Stimulated activated CD4-positive, alpha-beta T cell treated with anti-CD3 and anti-CD28 coated beads, Interleukin-15, amount 100 ng/mL, for 1 hour (primary cell): ENCODE measurements at places on chromosomes 7 and 10.

- DNase-seq = no peak
Observed at GRCh38 chr10:86402283-86402941, 35.8 kb upstream of the GRID1 start.

GRCh38 chr7:25988640-25989039 is 163.4 kb upstream of the NFE2L3 start:
- DNase-seq = no peak

DNA sequence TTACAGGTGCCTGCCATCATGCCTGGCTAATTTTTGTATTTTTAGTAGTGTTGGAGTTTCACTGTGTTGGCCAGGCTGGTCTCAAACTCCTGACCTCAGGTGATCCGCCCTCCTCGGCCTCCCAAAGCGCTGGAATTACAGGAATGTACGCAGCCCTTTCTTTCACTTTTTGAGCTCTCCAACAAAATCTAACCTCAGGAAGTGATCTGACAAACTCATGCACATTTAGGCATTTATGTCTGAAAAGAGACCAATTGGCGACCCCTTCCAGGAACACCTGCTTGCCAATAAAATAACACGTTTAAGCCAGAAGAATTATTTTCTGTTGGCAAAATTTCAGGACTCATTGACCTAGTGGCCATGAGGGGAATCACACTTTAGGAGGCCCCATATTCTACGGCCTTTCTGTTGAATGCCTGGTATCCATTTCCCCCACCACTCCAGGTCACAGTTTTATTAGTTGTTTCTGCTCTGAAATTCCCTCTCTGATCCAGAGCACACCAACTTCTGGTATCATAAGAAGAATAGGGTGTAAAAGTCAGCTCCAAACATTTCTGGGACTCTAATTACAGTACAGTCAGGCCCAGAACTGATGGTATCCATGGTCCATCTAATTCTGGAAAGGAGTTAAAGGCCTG is 65.8 kb upstream of the FRMD4A start:
- no peak for DNase-seq

GRCh38 chr7:140526214-140526613 is 46.9 kb upstream of the MKRN1 start:
- no peak for DNase-seq

DNA sequence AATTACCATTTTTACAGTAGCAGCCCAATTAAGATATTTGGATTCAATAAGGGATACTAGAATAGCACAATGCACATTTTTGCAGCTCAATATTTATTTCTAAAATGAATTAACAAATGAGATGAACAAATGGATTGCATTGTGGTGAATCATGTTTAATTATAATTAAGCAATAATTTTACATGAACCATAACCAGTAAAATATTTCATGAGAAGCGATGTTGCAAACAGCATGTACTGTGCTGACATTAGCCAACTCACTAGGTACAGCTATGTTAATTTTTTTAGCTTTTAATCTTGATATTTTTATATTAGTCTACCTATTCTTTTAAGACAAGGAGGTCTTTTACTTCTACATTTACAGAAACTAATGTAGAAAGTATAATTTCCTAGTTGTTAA is 399.1 kb upstream of the AKR1E2 start:
- no peak for DNase-seq

DNA sequence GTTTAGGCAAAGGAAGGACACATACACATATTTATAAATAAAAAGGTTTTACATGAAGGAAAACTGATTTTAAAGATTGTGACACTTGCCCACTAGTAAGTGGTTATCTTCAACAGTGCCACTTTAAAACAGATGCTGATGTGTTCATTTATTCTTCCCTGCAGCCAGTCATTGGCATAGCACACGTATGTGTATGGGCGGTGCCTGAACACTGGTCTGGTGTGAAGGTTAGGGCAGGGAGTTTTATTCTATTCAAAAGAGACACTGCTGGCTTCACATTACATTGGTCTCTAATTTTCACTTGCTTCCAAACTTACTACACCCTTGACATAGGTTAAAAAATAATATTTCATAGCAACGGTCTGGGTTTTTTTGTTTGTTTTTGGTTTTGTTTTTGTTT is 57.9 kb downstream of the NOD1 start:
- DNase-seq = no peak

- DNase-seq = no peak
Observed at GRCh38 chr10:77261146-77261545, 376.5 kb downstream of the KCNMA1 start.

- no peak for DNase-seq
Observed at GRCh38 chr10:97138174-97138573, 47.6 kb downstream of the SLIT1 start.

GRCh38 chr10:109991266-109991855 is 16.4 kb upstream of the ADD3 start:
- DNase-seq = no peak

DNA sequence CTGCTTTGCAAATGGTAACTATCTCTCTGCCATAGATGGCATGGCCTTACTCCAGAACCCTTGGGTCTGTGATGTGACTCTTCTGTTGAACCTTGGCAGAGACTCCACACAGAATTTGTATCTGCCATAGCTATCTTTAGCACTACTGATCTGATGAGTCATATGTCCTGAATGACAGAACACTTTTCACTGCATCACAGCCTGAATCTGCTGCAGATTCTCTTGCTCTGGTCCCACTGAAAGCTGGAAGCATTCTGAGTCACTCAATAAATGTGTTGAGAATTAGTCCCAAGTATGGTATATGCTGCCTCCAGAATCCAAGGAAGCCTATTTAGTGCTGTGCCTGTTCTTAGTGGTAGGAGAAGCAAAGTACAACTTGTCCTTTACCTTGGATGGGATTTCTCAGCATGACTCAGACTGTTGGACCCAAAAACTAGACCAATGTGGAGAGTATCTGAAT is 39.5 kb upstream of the ANKRD1 start:
- no peak for DNase-seq

- no peak for DNase-seq
Observed at GRCh38 chr10:75744261-75744660, 312.8 kb downstream of the LRMDA start.

DNA sequence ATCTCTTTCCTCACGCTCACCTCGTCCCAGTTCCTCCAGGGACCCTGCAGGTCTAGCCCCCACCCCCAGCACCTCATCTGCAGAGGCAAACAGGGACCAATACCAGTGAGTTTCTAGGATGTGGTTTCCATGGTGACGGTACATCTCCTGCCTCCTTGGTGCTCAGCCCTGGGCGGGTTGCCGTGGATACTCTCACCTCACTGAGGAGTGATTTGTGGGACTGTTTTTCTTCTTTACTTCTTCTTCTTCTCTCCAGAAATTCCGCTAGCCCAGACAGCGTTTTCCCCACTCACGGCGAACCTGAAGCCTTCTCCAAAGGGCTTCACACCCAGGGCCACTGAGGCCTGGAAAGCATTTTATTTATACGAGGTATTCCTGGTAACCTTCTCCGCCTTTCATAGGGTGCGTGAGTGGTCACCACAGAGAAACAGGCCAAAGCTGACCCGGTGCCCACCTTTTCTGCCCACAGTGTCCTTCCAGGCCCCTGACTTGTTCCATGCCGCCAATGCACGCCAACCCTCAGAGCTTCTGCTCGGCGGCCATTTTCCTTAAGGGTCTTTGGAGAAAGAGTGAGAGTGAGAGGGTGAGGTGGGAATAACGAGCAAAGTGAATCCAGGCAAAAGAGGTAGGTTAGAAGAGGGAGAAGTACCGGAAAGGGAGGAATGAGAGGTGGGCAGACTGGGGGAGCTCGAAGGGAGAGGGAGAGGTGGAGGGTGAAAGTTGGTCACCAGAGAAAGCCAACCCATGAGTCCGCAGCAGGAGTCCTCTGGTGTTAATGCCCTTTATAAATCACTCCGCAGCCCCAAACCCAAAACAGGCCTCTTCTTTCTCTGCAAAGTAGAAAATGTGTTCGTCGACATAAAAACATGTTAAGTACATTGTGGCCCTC is 15.5 kb downstream of the FAM241B start:
- no peak for DNase-seq

DNA sequence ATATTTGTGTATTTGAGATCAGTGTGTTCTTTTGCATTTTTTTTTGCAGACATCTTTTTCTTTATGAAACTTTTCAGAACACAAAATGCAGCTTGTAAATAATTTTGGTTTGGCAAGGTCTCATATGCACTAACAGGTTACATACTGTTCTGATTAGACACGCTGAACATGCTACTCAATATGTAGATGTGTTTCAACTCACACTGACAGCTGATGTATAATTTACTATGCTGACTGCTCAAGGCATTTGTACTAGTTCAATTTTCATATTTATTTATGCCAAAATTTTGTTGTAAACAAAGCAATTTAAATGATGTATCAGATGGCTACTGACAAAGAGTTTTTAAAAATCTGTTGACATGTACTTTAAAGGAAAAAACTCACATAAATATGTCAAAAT is 123.8 kb downstream of the TFEC start:
- no peak for DNase-seq

DNA sequence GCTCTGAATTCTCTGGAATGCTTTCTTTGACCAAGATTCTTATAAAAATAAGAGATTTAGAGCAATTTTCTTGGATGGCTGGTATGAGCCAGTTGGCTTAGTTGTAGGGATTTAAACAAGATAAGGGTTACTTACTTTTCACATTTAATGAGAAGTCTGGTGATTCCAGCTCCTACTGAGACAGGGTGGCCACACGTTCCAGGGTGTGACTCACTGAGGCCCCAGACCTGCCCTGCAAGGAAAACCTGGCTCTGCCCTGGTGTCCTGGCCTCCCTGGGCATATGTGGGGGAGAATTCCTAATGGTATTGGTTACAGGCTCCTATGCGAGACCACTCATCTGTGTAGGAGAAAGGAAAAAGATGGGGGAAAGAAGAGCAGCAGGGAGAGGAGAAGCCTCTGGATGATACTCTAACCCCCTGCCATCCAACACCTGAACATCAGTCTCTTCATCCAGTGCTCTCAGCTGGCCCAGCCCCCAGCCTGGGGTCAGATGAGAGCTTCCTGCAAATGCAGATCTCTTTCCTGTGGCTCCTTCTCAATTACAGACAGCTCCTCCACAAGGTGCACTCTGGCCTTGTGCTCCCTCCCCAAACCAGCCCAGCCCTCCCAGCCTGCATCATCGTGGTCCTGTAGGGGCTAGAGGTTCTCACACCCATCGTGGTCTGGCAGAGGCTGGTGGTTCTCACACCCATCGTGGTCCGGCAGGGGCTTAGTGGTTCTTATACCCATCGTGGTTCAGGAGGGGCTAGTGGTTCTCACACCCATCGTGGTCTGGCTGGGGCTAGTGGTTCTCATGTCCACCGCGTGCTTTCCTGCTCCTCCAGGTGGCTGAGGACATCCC is 139.9 kb downstream of the EGFR start:
- DNase-seq = no peak
